Pancreas (tissue), 10 donors: ENCODE measurements at places on chromosomes 13 and 19. TPM values are rescaled to one million over a fixed set of nuclear protein-coding genes. Genes with fewer than 3 reads are reported as not detected.

GRIK5 gene
- total RNA-seq: 3.2 TPM

DNA sequence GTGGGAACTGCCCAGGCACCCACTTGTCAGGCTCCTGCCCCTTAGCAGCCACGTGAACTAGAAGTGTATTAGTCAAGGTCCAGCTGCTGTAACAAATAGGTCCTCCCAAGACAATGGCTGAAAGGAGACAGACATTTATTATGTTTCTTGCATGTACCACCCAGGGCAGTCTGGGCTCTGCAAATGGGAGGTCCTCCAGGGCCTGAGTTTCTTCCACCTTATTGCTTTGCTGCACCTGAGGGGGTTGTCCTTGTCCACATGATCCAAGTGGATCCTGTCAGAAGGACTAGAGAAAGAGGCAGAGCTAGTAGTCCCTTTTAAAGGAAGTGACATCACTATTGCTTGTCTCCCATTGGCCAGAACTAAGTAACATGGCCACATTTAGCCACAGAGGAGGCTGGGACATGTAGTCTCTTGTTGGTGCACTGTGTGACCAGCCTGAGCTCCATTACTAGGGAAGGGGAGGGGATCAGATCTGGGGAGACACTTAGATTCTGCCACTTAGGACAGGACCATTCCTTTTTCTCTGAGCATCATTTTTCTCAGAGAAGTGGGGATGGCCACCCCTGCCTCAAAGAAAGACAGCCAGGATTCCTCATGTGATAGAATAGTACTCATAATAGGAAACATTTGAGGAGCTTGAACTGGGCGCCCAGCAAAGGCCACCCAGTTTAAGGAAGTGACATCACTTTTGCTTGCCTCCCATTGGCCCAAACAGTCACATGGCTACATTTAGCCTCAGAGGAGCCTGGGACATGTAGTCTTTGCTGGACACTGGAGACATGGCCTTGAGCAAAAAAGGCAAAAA is 15.1 kb downstream of the CC2D1A start:
- no peak overlapping the region for H3K27ac ChIP-seq
- H3K27me3 ChIP-seq: no peaks in the 10 kb centered on the region
- H3K4me3 ChIP-seq: no peak overlapping the region
- no peaks in the 10 kb centered on the region for H3K36me3 ChIP-seq

GRCh38 chr13:32001154-32001768 is 30.3 kb upstream of the FRY start:
- H3K27ac ChIP-seq: no peak overlapping the region
- peak; percentile 56 for DNase-seq
- H3K27me3 ChIP-seq: no peaks in the 10 kb centered on the region
- H3K4me3 ChIP-seq: no peak overlapping the region
- H3K4me1 ChIP-seq: peaks cover 11% of the 10 kb centered on the region

- no peak overlapping the region for H3K4me3 ChIP-seq
- no peak overlapping the region for H3K27ac ChIP-seq
- H3K27me3 ChIP-seq: no peaks in the 10 kb centered on the region
- H3K36me3 ChIP-seq: no peaks in the 10 kb centered on the region
- DNase-seq: no peak
Observed at GRCh38 chr13:78078168-78078567, 159.5 kb upstream of the EDNRB start.

- DNase-seq: no peak
- no peaks in the 10 kb centered on the region for H3K36me3 ChIP-seq
- H3K4me1 ChIP-seq: no peaks in the 10 kb centered on the region
- no peaks in the 10 kb centered on the region for H3K27me3 ChIP-seq
- no peak overlapping the region for H3K4me3 ChIP-seq
- no peak overlapping the region for H3K27ac ChIP-seq
Observed at GRCh38 chr13:50459046-50459445, 384.4 kb downstream of the DLEU7 start.

ADPRHL1 gene
- total RNA-seq: 2.2 TPM
